ENCODE measurements at places on chromosomes 1 and 21.
A peak's percentile ranks its signal among the peaks of the same experiment; 100 is the strongest.

GRCh38 chr1:88985692-88986091 is 6.7 kb downstream of the KYAT3 start:
- DNase-seq: no peak

DNA sequence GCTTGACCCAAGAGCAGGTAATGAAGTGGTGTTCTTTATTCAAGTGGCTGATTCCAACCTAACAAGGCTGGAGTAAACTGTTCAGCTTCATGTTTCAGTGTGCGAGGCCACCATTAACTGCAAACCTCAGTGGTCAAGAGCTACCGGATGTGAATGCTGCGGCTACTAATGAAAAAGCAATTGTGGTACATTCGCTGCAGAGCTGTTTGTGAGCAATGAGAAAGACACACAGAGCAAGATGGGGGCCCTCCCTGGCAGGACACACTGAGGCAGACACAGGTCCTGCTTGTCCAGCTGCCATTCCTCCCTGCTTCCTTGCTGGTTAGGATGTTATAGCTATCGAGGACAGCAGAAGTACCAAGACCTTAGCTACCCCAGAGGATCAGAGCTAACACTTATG is 26.1 kb downstream of the SYF2 start:
- no peak for DNase-seq

DNA sequence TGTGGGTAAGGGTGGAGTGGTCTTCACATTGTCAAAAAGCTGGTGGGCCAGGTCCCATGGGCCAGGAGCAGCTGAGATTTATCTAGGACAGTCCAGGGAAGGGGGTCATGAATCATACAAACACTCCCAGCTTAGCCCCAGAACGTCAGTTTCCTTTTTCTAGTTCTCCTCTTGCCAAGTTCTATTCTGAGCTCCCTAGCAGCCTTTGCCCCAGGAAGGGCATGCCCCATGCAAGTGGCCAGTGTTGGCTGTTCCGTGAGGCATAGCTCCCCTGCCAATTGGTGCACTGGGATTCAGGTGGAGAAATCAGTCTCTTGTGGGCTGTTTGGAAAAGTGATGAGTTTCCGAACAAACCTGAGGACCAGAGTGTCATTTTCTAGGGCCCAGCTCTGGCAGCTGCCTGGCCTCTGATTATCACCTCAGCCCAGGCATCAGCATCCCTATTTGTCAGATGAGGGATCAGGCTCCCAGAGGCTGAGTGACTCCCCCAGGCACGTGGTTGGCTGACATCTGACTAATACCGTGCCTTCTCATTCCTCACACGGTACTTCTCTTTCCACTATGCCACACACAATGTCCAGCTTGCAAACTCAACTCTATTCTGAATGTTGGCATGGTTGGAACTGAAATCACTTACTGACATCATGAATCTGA is 14.2 kb upstream of the MYOM3 start:
- DNase-seq: peak; percentile 50

DNA sequence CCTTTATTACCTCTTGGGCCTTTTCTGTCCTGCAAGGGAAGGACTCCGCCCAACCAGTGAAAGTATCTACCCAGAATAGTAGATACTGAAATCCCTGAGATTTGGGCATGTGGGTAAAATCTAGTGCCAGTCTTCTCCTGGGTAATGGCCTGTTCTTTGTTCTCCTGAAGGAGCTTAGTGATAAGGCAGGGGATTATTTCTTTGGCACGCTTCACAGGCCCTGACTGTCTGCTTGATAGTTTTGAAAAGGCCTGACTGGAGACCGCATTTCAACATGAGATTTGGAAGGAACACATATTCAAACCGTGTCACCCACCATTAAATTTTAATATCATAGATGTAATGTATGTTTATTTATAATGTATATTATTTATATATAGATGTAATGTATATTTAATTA is 48.9 kb downstream of the RASAL2 start:
- no peak for DNase-seq

DNA sequence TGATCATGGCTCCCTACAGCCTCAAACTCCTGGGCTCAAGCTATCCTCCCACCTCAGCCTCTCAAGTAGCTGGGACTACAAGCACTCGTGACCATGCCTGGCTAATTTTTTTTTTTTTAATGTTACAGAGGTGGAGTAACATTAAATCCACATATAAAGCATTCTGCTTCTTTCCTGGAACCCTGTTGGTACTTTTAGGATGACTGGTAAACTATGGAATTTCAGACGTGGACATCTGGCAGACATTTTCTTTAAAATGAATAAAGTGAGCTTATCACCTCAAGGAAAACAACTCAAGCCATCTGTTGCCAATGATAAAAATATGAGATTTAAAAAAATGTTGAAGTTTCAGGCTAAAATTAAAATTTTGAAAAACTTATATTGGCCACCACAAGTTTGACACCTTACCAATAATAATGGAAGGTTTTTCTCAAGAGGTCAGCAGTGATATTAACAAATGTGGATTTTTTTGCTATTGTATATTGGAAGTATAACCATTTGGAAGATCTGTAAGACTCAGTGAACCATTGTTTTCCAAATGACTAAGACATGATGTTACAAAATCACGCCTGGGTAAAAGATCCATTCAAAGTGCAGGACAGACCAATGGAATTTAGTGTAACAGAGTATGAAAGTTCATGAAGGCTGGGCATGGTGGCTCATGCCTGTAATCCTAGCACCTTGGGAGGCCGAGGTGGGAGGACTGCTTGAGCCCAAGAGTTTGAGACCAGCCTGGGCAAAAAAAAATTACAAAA is 52.7 kb upstream of the EIF4G3 start:
- DNase-seq: no peak

DNA sequence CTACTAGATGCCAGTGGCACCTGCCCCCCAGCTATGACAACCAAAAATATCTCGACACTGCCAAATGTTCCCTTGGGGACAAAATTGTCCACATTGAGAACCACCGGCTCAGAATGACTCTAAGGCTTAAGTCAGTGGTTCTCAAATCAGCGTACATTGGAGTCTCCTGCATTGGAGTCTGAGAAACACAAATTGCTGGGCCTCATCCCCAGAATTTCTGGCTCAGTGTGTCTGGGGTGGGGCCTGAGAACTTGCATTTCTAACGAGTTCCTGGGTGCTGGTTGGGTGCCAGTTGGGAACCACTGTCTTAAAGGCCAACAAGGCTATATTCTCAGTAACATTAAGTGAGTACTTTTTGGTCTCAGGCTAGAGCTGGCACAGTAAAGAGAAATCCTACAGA is 77.7 kb upstream of the GADD45A start:
- DNase-seq: no peak

DNA sequence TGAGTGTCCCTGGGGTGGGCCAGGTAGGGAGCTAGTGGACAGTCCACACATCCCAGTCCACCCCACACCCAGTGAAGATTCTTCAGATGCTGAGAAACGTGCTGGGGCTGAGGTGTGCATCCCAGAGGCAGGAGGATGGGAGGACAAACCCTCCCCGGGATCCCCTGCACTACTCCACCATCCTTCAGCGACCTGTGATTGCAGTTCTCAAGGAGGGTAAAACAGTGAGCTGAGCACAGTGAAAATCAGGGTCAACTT is 51.0 kb downstream of the ELK4 start:
- no peak for DNase-seq

GRCh38 chr1:204065174-204065985 is 7.5 kb upstream of the SOX13 start:
- peak; percentile 68 for DNase-seq

- no peak for DNase-seq
These were observed 246.4 kb upstream of the ADAMTS5 start for GRCh38 chr21:27213303-27213702.

GRCh38 chr1:3356827-3357460 is 97.5 kb upstream of the ARHGEF16 start:
- DNase-seq: no peak

GRCh38 chr1:9402717-9403225 is 110.1 kb downstream of the SPSB1 start:
- DNase-seq: no peak

DNA sequence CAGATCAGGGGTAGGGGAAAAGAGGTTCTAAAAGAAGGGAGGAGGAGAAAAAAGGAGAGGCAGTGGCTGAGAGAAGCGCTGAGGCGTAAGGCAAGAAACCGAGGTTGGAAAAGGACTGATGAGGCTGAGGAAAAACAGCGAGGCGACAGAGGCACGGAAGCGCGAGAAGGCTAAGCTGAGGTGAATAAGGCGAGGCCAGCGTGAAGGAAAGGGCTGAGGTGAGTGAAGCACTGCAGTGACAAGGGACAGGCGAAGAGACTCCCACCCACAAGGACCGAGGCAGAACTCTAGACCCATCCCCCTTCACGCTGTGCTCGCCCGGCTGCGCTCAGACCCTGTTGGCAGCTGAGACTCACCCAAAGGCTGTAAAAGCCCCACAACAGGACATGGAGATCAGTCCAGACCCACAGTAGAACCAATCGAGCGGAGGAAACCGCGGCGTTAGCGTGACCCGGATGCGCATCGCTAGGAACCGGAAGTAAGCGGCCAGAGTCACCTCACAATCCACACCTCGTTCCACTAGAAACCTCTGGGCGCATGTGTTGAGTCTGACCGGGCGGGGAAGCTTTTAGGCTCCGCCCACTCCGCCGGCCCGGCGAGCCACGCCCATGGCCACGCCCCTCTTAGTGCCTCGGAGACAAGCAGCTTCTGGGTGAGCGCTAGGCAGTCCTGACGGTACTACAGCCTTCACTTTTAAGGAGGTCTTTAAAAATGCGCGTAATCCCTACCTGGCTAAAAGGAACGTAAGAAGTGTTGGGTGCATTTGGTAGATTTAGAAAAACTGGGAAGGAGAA is at the start of gene EYA3:
EYA3 (minus strand) TSS at position 443 of the 794 bp plus-strand sequence. CDS start 30,584 bp downstream, outside the sequence.
- DNase-seq: peak; percentile 99

DNA sequence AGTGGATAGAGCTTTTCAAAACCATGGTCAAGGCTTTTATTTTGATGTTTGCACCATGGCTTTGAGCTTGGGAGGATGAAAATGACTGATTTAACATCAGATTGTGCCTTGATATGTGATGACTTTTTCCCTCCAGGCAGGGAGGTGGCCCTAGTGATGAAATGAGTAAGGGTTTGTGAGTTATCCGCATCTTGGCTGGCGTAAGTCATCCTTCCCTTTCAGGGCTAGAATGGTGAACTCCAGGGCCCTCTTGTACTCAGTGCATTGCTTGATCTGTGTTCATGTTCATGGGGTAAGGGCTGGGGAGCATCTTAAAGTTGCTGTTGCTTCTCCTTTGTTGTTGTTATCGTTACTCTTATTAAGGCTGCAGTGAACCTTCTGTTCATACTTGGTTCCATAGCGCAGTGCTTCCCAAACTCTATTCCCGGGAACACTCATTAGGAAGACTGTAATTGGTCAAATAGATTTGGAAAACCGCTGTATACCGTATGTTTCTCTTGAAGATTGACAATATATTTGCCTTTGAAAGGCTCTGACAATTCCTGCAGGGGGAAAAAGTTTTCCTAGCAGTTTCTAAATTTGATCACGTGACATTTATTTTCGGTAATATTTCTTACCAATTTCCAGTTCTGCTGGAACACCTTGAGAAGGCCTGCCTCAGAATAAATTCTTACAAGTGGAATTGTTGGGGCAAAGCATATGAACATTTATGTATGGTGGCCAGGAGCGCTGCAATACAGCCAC is 23.1 kb downstream of the GPR137B start:
- DNase-seq: no peak

DNA sequence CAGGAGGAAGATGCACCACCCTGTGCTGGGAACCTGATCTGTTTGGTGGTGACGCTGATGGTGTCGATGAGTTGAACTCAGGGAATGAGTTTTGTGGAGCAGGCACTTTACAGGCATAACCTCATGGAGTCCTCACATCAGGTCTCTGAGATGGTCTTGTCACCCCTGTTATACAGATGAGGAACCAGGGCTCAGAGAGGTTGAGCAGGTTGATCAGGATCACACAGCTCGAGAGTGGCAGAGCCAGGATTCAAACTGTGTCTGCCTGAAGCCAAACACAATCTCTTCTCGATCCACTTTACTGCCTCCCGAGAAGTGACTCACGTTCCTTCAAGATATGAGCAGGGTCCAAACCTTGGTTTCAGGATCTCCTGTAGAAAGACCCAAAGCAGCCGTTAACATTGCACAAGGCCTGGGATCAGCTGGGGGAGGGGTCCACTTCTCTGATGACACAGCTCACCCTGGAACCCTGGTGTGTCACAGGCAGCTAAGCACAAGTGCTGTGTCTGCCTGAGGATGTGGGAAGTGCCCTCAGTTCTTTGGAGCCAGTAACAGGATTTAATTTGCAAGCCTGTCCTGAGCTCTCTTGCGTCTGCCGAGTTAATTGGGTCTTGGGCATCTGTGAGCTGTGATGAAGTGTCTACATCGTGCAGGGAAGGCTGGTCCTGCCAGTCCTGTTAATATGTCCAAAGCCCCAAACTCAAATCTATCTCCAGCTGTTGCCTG is 65.4 kb upstream of the STUM start:
- DNase-seq: no peak

- DNase-seq: peak; percentile 54
These were observed 559 bp downstream of the SERTAD4 start for GRCh38 chr1:210233216-210233494.

All from left ventricle myocardium superior (tissue), 1 donor.